ENCODE measurements at places on chromosomes 11 and 22.

GRCh38 chr11:12377106-12377823 is at the start of gene PARVA:
Gene PARVA (plus strand): TSS chr11:12377571. CDS start chr11:12377648, 77 bp downstream.
- H3K27ac ChIP-seq: peak within 1 kb of the TSS; percentile 95
- peak; percentile 38 for DNase-seq
- peaks cover 3% of the 10 kb centered on the region for H3K4me1 ChIP-seq
- peak within 1 kb of the TSS; percentile 80 for H3K4me3 ChIP-seq
- H3K36me3 ChIP-seq: peaks cover 10% of the 10 kb centered on the region
- H3K27me3 ChIP-seq: no peaks in the 10 kb centered on the region

GRCh38 chr22:21657360-21658032 is 8.3 kb upstream of the PPIL2 start:
- H3K4me1 ChIP-seq: peaks cover 9% of the 10 kb centered on the region
- peaks cover 43% of the 10 kb centered on the region for H3K27me3 ChIP-seq
- no peak overlapping the region for H3K27ac ChIP-seq
- DNase-seq: no peak

GRCh38 chr11:4127357-4127756 is 32.8 kb downstream of the RRM1 start:
- H3K27ac ChIP-seq: no peak overlapping the region
- H3K27me3 ChIP-seq: no peaks in the 10 kb centered on the region
- H3K36me3 ChIP-seq: peaks cover 85% of the 10 kb centered on the region
- no peak for DNase-seq

- H3K4me1 ChIP-seq: no peaks in the 10 kb centered on the region
- no peaks in the 10 kb centered on the region for H3K36me3 ChIP-seq
- no peak overlapping the region for H3K27ac ChIP-seq
- peaks cover 3% of the 10 kb centered on the region for H3K27me3 ChIP-seq
Measured at GRCh38 chr11:134554861-134555260, 142.8 kb upstream of the B3GAT1 start.

- no peaks in the 10 kb centered on the region for H3K36me3 ChIP-seq
- no peak overlapping the region for H3K4me3 ChIP-seq
- no peaks in the 10 kb centered on the region for H3K27me3 ChIP-seq
- H3K27ac ChIP-seq: peak overlapping the region; percentile 55
- H3K4me1 ChIP-seq: peaks cover 19% of the 10 kb centered on the region
- DNase-seq: no peak
Measured at GRCh38 chr11:103850419-103851165, 185.8 kb upstream of the DDI1 start.

- H3K27ac ChIP-seq: peak overlapping the region; percentile 86
- H3K27me3 ChIP-seq: no peaks in the 10 kb centered on the region
- H3K36me3 ChIP-seq: peaks cover 17% of the 10 kb centered on the region
- peaks cover 28% of the 10 kb centered on the region for H3K4me1 ChIP-seq
- peak; percentile 94 for DNase-seq
Measured at GRCh38 chr11:45209891-45210699, 63.7 kb downstream of the PRDM11 start.

Measured in tibial artery (tissue), 4 donors.